ENCODE measurements at places on chromosomes 13 and 19.

GRCh38 chr19:31335716-31336115, 13.5 kb downstream of the TSHZ3 start:
- DNase-seq: no peak

DNA sequence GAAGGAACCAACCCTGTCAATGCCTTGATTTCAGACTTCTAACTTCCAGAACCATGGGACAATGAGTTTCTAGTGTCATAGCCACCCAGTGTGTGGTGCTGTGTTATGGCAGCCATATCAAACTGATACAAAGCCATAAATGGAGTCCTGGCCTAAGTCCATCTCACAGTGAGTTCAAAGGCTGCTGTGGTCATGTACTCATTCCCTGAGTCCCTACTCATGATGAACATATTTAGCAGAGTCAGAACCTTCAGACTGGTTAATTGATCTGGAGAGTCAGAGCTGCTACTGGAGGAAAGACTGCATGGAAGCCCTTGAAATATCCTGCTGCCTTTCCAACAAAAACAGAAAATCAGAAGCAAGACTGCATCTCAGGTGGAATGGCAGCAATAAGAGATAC, 39.2 kb upstream of the CSNK1A1L start:
- DNase-seq: no peak

DNA sequence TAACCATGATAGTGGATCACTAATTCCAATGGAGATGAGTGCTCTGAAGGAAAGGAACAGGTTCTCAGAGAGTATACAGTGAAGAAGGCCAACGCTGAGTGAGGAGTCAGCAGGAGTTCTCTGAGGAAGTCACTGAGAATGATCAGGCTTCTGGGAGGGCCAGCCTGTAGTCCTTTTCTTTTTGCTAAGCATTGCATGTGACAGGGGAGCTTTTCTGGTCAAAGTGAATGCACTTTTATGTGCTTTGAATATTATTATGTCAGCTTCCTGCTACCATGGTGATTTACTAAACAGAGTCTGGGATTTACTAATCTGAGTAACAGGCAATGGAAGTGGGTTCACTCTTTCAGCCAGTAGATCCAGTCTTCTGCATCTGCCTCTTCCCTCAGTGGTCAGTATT, 81.1 kb upstream of the SERP2 start:
- DNase-seq: no peak

GRCh38 chr13:46639033-46639981, 86.3 kb downstream of the LRCH1 start:
- no peak for DNase-seq

- no peak for DNase-seq
Measured at GRCh38 chr19:2428321-2428690, 920 bp upstream of the TIMM13 start.

DNA sequence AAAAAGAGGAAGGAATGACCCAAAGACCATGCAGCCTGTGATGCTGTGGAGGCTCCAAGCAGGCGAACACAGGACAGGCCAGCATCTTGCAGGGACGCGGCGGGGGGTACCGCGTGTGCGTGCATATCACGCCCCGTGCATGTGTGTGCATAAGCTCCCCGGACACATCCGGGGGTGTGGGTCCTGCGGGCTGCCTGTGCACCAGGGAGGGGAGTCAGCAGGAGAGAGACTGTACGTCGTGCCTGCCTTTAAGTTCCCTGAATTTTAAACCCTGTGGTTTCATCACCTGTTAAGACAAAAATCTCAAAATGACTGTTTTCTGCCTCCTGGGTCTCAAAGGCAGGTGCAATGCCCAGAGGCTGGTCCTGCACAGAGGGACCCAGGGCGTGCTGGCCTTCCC, 16.6 kb downstream of the ADAT3 start:
- DNase-seq: no peak

Measured in stimulated activated CD4-positive, alpha-beta T cell treated with anti-CD3 and anti-CD28 coated beads, Interleukin-1b, Interleukin-23, amount 100 ng/mL, for 48 hours (primary cell).